ENCODE measurements at places on chromosomes 2 and 18.

GRCh38 chr2:1687254-1687653 lies 57.1 kb downstream of the PXDN start:
- no peak for DNase-seq

- DNase-seq: no peak
Observed at GRCh38 chr18:59270689-59271257, 2.5 kb downstream of the RAX start.

DNA sequence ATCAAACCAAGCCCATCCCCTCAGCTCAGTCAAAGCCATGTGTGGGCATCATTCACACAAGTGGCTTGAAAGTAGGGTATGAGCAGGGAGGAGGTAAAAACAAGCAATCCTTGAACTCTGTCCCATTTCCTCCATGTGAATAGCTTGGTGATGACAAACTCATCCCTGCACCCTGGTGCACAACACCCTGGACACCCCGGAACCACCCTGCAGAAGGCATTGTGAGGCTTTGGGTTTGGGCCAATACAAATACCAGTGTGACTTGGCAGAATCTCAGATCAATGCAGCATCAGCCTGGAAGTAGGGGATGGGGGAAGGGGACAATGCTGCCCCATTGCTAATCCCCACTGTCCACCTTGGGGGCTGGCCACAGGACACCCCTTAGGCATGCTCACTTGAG lies 28.6 kb downstream of the TGFA start:
- no peak for DNase-seq

- DNase-seq: no peak
Observed at GRCh38 chr2:237293978-237294377, 120.0 kb downstream of the COL6A3 start.

DNA sequence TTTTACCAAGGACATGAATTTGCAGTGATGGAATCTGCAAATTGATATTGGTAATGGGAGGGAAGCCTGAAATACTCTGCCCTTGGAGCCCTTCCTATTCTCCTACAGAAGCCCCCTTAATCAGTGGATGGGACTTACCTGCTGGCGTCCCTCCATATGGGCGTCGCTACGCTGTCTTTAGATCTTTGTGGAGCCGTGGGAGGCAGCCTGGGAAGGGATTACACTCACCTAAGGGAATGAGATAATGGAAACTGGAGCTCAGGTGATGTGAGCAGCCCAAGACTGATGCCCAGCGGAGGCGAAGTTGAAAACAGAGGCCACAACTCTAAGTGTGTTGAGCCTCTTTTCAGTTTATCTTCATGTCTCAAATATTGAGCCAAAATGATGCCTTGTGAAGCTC lies 306.6 kb downstream of the MYCN start:
- DNase-seq: no peak

GRCh38 chr2:157468931-157469708 lies 25.2 kb upstream of the CYTIP start:
- DNase-seq: no peak

DNA sequence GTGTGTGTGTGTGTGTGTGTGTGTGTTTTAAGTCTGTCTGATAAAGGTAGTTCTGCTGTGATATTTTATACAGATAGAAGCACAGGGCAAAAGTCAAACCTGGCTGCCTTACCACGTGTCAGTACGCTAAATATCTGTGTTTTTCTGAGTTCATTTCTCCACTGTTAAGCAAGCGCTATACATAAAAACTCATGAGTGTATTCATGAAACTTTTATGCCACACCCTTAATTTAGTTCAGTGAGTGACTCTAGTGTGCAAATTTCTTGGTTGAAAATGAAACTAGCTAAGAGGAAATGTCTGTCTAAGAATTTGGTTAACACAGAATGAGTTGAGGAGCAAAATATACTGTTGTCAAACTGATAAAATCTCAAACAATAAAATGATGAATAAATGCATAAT lies 11.2 kb downstream of the CASP10 start:
- DNase-seq: no peak

- DNase-seq: no peak
Observed at GRCh38 chr18:44973282-44973681, 292.6 kb downstream of the SETBP1 start.

- no peak for DNase-seq
Observed at GRCh38 chr2:165120740-165121467, 82.9 kb downstream of the SCN3A start.

DNA sequence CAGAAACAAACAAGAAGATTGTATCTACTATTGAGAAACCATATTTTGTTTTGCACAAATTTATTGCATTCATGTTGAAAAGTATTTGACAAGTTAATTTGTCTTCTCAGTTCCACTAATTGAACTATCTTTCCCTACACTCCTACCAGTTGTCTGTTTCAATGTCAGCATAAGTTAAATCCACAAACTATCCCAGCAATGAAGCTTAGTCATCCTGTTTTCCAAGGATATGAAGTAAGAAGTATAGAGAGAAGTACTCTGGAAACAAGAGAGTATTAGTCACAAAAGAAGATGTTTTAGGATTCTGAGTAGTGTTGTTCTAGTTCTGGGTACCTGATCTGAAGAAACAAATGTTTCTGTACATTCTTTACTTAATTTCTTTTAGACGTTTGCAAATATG lies 261.6 kb upstream of the ZNF804A start:
- DNase-seq: no peak

GRCh38 chr18:40907842-40908241 lies 1047.2 kb upstream of the PIK3C3 start:
- DNase-seq: no peak

DNA sequence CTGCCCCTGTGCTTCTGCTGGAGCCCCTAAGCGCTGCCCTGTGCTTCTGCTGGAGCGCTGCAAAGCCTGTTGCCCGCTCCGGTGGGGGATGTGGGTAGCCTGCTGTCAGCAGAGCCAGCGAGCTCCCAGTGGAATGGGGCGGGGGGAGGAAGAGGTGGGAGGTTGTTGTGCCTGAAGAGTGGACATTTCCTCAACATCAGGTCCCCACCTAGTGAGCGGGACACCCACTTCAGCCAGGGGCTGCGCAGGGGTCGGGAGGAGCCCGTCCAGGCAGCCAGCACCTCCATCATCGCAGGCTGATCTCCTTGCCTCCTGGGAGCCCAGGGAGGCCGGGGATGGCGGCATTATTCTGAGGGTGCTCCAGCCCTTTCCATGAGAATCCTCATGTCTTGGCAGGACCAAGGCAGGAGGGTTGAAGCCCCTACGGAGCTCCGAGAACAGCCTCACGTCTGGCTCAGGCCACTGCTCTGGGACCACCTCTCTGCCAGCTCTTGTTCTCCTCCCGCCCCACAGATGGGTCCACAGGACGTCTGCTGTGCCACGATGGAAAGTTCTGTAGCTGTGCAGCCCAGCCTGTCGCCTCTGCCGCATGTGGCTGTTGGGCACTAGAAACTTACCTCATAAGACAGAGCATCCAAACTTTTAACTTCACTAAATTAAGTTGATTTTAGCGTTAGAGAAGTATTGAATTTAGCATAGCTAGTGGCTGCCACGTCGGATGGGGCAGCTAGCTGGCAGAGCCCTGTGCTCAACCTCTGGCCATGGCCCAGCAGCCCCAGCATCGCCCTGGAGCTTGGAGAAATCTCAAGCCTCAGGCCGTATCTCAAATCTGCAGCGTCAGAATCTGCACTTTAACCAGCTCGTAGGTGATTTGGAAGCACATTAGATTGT lies 1.9 kb upstream of the ALLC start:
- no peak for DNase-seq

DNA sequence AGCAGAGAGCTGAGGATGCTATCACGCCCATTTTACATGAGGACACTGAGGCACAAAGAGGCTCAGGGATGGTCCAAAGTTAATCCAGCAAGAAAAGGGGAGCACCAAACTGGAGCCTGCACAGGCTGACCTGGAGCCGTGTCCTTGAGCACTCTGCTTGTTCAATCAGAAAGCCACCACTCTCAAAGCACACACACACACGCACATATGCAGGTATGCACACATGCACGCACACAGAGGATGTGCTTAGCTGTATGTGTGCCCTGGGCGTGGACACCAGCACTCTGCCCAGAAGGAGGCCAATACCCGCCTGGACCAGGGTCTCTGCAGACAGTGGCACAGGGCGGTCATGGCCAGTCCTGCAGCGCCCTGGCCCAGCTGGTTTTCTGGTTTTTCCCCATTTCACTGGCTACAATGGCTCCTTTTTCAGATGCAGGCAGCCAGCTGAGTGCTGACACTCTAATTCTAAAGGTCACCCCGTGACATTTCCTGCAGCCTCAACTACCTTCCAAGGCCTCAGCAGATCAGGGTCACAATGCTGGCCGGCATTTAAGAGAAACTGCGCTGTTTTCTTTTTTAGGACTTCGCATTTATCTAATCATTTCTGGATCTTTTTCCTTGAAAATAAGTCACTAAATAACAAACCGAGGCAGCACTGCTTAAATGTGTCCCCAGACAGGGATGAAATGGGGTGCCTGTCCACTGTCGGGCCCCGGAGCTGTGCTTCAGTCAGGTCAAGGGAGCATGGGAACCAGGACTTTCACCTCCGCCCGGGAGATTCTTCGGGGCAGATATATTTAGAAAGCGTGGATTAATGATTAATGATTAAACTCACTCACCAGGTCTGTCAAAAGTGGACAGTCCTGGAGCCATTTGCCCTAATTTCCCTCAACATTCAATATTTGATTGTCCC lies 104.5 kb downstream of the HDAC4 start:
- no peak for DNase-seq

GRCh38 chr2:44922776-44923175 lies 18.7 kb upstream of the SIX3 start:
- DNase-seq: no peak

GRCh38 chr18:8328126-8328525 lies 281.1 kb upstream of the RAB12 start:
- no peak for DNase-seq

DNA sequence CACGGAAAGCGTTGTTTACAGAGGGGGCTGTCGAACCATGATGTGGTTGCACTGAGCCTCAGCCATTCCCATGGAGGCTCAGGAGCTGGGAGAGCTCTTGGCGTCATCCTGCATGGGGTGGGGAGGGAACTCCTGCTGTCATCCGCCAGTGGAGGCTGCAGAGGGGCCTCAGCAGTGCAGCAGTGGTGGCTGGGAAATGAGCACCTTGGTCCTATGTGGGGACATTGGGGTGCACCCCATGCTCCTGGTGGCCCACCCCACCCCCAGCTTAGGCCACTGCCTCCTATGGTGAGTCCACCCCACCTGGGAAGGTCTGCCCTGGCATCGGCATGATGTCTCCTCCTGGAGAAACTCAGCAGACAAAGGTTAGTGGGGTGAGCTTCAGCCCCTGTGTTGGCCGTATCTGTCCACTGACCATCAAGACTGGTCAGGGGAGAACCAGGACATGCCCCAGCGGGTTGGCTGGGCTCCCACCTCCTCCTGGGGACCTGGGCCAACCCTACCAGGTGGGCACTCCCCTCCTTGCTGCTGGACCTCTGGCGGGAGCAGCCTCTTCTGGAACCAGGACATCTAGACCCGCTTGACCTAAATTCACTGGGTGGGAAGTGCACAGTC lies 67.8 kb upstream of the HDAC4 start:
- no peak for DNase-seq

- no peak for DNase-seq
Observed at GRCh38 chr2:7825591-7826312, 856.1 kb upstream of the ID2 start.

- no peak for DNase-seq
Observed at GRCh38 chr2:219998107-219998506, 370.7 kb downstream of the SLC4A3 start.

DNA sequence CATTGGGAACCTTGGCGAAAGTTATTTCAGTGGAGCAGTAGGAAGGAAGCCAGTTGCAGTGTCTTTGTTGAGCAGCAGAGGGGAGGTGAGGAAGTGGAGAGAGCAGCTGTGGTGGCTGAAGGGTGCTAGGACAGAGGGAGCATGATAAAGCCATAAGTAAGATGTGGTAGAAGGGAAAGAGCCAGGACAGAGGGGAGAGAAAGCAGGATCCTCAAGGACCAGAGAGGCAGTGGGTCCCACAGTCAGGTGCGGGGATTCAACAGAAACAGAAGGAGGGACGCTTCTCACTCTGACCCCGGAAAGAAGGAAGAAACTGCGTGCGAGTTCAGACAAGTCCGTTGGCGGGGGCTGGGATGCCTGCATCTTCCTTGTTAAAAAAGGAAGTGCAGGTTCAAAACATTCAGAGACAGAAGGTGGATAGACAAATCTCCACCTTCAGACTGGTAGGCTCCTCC lies at the start of gene CXCR2:
Gene CXCR2 (plus strand): TSS at position 403 of the 455 bp plus-strand sequence. CDS start 8,774 bp downstream, outside the sequence.
- no peak for DNase-seq

GRCh38 chr2:46134531-46135227 lies 162.5 kb upstream of the EPAS1 start:
- DNase-seq: no peak

DNA sequence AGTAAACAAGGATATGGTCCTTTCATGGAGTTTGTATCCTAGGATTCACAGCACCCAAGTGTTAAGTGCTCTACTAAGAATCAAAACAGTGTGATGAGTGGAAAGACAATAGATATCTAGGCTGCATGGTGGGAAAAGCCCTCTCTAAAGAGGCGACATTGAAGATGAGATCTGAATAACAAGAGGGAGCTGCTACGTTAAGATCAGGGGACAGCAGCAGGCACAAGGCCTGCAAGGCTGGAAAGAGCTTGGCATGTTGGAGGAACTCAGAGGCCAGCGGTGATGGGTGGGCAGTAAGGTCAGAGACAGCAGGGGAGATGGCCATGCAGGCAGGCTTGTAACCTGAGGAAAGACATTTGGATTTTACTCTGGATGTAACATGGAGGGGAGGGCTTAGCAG lies 177.5 kb downstream of the GFPT1 start:
- DNase-seq: no peak

- no peak for DNase-seq
Observed at GRCh38 chr2:6423944-6424343, 441.8 kb downstream of the CMPK2 start.

DNA sequence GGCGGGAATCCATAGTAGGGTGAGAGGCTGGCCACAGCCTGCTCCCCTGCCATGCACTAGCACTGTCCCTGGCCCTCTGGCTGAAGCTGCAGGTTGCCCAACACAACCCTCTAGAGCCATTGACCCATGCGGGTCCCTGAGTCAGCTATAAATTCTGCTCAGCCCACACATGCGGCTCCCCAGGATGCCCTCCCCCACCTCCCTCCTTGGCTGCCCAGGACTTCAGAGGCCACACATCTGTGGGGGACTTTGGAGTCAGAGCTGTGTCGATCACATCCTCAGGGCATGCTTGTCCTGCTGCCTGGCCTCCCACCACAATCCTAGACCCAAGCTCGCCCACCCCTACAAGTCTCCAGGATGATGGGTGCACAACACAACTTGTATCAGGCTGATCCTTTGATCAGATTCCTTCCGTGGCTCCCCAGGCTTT lies 97.0 kb downstream of the TFCP2L1 start:
- DNase-seq: no peak

DNA sequence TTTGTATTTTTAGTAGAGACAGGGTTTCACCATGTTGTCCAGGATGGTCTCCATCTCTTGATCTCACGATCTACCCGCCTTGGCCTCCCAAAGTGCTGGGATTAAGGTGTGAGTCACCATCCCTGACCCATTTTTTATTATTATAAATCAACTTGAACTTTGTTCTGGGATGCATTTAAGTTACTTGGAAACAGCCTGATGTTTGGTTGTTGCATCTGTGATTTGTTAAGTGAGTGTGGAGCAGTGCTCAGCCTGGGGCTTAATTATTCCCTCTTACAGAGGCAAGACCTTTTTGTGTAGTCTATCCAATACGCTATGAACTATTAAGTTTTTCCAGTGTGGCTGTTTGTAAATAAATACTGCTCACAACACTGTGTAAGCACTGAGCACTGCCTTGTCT lies 32.6 kb downstream of the MTA3 start:
- DNase-seq: no peak

GRCh38 chr18:46301571-46301970 lies 197.4 kb downstream of the HAUS1 start:
- no peak for DNase-seq

- no peak for DNase-seq
Observed at GRCh38 chr2:152062125-152063091, 36.4 kb downstream of the CACNB4 start.

GRCh38 chr2:39723946-39724827 lies 54.9 kb downstream of the THUMPD2 start:
- DNase-seq: no peak

Measured in effector memory CD4-positive, alpha-beta T cell (primary cell).